ENCODE measurements at places on chromosomes 16 and 17.

DNA sequence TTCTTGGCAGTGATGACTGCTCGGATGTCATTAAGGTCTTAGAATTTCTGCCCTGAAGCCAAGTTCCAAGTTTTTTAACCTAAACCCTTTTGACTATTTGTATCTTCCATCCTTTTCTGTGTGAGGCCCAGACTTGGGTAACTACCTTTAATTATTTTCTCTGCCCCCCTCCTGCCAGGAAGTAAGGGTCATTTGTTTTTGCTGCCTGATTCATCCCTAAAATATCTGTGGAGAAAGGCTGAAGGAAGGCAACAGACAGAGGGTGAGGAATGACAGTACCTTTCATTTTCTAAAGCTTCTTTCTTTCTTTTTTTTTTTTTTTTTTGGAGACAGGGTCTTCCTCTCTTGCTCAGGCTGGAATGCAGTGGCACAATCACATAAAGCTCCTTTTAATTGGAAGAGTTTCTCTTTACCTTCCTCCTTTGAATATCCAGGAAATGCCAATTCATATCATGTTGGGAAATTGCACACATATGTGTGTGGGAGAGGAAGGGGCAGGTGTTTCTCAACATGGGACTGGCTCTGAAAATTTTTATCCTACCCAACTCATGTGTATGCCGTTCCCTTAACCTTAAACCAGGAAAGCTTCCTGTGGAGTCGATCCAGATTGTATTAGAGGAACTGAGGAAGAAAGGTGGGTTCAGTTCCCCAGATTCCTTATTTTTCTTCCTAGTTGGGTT lies 957 bp downstream of the VPS25 start:
- no peak for DNase-seq

DNA sequence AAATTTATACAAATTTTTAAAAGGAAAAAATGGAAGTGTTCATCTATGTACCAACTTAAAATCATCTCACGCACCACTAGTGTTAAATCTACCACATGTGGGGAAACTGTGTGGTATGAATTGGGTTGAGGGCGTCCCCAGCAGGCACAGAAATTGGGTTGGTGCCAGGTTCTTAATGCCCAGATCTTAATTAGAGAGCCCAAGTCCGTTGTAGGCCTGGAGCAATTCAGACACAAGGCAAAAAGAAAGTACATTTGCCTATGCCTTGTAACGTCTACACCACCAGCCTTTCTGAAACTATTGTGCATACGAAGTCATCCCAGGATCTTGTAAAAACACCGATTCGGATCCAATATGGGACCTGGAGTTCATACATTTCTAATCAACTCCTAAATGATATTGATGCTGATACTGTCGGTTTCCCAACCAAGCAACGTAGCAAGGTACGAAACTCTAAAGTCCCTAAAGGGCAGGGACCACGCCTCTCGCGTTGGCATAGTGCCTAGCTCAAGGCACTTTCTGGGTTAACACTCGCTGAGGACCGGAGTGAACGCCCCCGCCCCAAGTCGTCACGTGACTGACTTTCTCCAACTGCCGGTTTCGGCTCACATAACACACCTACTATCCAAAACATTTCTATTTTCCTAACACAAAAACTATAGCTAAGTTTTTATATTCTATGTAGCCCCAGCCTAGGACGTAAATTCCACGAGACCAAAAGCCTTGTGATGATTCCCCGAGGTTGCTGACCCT lies 945 bp upstream of the UQCRC2 start:
- DNase-seq, result peak; percentile 37

GRCh38 chr17:67059372-67059771 lies 15.0 kb downstream of the CACNG1 start:
- no peak for DNase-seq

- DNase-seq, result no peak
Measured at GRCh38 chr17:63609816-63610573, 9.3 kb downstream of the TACO1 start.

DNA sequence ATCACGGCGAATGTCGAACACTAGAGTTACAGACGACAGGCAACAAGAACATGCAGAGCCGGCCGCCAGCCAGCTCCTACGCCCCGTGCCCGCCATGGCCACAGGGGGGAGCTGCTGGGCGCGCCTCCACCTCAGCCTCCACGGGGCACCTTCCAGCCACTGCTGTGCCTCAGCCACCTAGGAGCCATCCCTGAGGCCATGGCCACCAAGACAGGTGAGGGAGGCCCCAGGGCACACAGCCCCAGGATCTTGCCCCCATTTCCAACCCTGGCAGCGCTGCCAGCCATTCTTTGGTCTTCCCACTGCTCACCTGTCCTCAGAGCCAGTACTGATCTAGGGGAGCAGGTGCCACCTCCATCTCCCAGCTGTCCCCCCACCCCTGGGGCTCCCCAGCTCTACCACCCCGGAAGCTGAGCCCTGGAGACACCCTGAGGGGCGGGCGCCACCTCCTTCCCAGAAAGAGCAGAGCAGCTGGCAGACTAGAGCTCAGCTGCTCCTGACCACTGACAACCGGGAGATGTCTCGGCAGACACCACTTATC lies 11.8 kb downstream of the GNPTG start:
- DNase-seq, result no peak

- no peak for DNase-seq
Measured at GRCh38 chr16:53556521-53556920, 53.5 kb upstream of the AKTIP start.

DNA sequence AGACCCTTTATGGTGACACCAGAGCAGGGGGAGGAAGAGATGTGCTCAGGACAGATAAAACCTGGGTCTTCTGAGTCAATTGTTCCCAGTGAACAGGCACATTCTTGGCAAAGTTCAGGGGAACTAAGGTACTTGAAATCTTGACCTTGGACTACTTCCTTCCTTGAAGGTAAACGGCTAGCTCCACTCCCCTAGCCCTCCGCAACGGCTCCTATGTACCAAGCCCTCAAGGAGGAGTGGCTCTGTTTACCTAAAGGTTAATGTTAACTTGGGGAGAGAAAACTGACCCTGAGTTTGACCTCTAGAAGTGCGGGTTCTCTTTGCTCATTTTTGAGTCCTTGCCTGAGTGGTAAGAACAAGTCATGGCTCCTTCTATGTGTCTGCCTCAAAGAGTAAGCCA lies 7.8 kb downstream of the TTLL6 start:
- no peak for DNase-seq

GRCh38 chr16:81885976-81886586 lies 107.0 kb downstream of the PLCG2 start:
- no peak for DNase-seq

DNA sequence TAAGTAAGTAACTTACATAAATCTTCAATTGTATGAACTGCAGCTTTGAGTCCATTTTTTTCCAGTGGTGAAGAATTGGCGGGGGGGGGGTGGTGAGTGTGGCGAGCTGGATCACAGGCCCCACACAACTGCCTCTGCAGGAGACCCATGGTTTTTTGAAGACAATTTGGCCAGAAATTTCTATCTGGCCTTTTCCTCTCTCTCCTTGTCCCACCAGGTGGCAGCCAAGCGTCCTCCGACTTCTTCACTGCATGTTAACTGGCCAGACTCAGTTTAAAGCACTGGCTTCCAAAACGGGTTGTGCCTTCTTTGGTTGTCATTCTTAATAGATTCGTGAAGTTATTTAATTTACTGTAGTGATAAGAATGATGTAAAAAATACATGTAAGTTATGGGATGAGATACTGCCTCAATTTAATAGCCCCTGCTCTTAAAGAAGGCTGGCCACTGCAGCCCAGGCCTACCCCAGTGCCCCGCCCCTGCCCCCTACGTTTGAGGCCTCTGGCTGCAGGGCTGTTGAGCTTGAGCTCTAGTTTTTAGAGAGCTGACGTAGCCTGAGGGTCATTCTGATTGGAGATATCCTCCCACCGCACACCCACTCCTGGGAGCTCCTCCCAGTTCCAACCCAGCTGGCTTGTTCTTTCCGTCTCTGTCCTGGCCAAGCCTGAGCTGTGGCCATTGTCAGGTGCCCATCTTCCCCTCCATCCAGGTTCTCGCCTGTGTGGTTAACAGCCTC lies 36.4 kb downstream of the AKAP1 start:
- peak; percentile 68 for DNase-seq

DNA sequence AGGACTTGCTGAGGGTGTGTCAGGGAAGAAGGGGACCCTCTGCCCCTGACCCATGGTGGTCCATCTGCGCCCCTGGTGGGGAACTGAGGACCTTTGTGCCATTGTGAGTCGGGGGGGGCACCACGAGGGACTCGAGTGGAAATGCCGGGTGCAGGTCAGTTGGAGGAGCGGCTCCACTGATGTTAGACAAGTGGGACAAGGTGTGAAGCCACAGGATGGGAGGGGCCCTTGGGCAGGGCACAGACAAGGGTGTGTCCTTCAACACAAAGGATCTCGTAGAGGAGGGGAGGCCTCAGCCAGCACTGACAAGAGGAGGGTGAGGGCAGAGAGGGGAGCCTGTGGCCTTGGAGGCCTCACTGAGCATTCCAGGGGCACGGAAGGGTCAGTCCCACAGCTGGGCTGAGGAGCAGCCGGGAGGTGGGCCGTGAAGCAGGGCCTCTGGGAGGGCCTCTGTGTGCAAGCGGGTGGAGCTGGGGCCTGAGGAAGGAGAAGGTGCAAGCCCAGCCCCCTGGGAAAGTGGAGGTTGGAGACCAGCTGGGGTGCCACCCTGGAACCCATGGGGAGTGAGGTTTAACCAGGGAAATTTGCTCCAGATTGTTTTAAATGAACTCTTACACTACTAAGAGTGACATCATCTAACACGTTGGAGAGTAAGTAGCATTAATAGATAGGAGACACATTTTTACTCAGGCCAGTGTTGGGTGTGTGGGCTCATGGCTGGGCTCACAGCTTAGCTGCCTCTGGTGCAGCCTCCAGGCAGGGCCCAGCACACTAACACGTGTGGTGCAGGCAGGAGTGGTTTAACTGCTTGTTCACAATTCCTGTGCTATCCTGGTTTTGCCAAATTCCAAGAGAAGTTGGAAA lies 27.9 kb downstream of the NARF start:
- no peak for DNase-seq

GRCh38 chr17:29358416-29358815 lies 31.7 kb upstream of the TAOK1 start:
- no peak for DNase-seq

DNA sequence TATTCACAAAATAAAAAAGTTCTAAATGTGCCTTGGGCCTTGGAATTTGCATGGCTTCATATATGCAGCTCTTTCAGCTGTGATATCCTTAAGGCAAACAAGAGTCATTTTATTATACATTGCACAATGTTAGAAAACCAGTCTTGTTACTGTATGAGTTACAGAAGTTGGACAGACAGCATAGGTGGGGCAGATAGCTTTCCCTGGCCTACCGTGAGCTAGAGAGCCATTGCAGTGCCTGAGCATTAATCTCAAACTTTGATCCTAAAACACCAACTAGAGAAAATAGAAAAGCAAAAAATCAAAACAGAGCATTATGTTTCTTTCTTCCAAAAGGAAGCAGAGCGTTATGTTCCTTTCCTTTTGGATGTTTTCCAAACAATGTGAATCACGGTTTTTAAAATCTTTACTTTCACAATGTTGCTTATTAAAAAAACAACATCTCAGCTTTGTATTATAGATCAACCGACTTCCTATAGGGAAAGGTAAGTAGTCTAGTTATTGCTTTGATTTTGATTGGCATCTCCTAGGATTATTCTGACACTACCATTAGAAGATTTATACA lies 32.2 kb downstream of the ARHGAP44 start:
- no peak for DNase-seq

DNA sequence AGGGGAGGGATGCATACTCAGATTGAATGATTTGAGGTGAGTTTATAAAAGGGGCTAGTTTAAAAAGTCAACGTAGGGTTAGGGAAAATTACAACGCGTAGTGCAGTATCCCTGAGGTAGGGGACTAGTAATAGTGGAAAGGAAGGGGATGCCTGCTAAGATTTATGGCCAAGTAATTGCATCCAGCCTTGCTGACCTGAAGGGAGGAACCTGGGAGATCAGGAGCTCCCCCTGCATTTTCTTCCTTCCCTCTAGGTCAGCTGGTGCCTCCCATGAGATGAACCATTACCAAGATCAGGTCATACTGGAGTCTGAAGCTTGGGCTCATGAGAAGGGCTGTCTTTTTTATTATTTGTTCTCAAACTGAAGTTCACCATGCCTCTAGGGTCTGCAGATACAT lies 606.6 kb downstream of the TMEM114 start:
- no peak for DNase-seq

DNA sequence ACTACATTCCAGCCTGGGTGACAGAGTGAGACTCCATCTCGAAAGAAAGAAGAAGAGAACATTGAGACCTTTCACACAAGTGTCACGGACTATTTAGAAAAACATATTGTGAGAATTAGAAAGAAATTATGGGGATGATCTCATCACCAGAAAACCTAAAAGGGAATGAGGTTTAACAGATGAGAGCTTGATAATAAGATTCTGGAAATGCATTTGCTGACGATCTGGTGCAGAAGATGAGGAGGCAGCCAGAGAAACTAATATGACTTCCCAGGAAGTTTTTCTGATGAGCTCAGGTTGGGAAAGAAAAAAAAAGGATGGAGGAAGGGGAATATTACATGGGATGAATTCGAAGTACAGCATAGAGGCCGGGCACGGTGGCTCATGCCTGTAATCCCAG lies 10.8 kb upstream of the APOH start:
- DNase-seq, result no peak

- DNase-seq, result no peak
Measured at GRCh38 chr17:57622683-57623433, 122.2 kb downstream of the CCDC182 start.

- no peak for DNase-seq
Measured at GRCh38 chr16:57273826-57274225, 10.6 kb downstream of the PLLP start.

DNA sequence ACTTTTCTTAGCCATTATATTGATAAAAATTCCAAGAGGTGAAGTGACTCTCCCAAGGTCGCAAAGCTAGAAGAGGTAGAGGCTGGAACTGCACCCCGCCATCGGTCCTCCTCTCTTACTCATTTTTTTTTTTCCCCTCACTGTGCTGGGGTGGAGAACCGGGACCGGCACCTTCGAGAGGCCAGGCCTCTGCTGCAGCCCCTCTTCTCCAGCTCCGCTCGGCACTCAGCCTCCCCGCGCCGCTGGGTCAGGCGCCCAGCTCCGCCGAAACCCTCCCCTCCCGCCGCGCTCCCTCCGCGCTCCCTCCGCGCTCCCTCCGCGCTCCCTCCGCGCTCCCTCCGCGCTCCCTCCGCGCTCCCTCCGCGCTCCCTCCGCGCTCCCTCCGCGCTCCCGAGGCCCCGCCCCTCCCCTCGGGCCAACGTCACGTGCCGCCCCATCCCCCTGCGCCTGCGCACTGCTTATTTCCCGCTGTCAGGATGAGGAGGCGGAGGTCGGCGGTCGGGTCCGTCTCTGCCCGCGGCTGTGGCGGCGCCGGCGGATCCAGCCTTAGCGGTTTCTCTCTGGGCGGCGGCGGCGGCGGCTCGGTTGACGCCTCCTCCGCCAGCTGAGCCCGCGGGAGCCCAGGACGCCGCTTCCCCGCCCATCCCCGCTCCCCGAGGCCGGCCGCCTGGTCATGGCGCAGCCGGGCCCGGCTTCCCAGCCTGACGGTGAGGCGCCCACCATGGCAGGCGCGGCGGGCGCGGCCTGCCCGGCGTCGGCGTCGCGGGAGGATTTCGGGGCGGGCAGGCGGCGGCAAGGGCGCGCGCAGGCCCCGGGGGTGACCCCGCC lies at the start of gene RABEP1:
Gene RABEP1 (plus strand): TSS at position 471 of the 828 bp plus-strand sequence. CDS start 203 bp downstream, at position 674.
- DNase-seq, result peak; percentile 67

- DNase-seq, result no peak
Measured at GRCh38 chr17:67221062-67221998, 23.7 kb downstream of the HELZ start.

- DNase-seq, result peak; percentile 93
Measured at GRCh38 chr17:33981711-33982601, 273.1 kb upstream of the CCL2 start.

- DNase-seq, result no peak
Measured at GRCh38 chr17:31512104-31512740, 120.7 kb downstream of the RAB11FIP4 start.

GRCh38 chr17:69048634-69049033 lies 12.1 kb downstream of the ABCA9 start:
- no peak for DNase-seq

All from NCI-H2227 treated with DMSO at 0.1 percent for 48 hours (cell line).